Fibroblast of skin of right quadriceps (primary cell): ENCODE measurements at places on chromosomes 16 and 17.

DNA sequence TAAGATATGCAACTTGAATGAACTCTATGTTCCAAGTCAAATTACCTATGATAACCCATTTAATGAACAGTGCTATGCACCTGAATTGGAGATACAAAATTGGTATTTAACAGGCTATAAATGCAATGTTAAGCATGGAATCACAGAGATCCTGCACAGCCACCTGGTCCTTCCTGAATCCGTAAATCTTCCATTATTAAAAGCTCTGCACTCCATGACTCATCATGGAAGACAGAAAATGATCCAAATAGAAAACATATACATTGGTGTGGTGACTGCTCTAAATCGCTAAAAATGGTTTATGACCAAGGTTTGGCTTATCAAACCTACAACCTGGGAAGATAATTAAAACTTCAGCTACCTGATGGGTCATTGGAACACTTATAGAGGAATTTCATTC lies 45.3 kb downstream of the GLG1 start:
- DNase-seq, result no peak

DNA sequence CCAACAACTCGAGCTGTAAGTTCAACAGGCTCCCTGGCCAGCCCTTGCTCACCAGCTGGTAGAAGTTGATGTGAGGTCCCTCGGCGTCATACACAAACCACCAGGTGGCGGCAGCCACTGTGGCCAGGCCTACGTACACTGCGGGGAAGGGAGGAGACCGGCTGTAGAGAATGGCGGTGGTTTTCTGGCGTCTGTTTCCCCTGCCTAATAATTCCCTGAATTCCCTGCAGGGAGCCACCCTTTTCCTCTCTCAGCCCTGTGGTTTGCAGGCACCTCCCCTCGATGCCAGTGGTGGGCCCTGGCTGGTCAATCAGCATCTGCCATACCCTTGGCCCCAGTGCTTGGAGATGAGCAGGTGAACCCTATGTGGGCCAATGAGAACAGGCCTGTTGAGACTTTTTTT lies 18.9 kb upstream of the P2RX1 start:
- peak; percentile 55 for DNase-seq

- DNase-seq, result no peak
Measured at GRCh38 chr16:2088759-2089358, 41.1 kb downstream of the TSC2 start.

GRCh38 chr16:85699628-85700027 lies 10.9 kb upstream of the GINS2 start:
- DNase-seq, result peak; percentile 30

- no peak for DNase-seq
Measured at GRCh38 chr16:3035972-3036725, 595 bp downstream of the BICDL2 start.

GRCh38 chr17:49977463-49978389 lies 8.7 kb downstream of the DLX4 start:
- DNase-seq, result peak; percentile 14

GRCh38 chr16:48608871-48609651 lies 919 bp downstream of the N4BP1 start:
- no peak for DNase-seq

DNA sequence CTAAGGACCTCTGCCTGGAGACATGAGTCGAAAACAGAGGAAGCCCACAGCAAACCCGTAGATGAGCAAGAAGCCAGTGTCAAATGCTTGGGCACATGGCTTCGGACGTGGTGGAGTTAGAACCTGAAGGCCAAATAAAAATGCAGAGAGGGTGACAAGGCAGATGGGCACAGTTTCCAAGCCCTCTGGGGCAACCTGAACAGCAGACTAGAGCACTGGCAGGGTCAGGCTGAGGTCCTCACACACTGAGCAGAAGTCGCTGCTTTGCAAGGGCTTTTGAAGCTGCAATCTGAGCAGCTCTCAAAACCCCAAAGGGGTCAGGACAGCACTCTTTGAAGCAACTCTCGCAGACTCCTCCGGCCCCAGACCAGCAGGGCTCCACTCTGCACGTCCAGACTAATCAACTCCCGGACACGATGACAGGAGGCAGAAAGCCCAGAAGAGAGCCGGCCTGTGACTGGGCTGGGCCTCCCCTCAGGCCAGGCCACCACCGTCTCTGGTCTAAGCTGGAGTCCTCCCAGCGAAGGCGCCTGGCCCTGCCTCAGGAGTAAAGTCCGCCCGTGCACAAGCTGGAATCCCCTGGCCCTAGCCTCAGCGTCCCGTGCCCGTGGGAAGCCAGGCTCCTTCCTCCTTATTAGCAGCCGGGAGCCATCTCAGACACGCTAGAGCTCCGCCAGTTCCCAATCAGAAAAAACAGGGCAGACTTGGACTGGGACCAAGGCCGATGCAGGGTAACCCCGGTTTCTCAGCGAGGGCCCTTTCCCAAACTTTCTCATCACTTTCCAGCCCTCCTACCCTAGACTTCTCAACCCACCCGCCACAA lies 924 bp downstream of the SMARCD2 start:
- DNase-seq, result peak; percentile 28

- DNase-seq, result no peak
Measured at GRCh38 chr17:65523411-65523810, 38.0 kb downstream of the AXIN2 start.

DNA sequence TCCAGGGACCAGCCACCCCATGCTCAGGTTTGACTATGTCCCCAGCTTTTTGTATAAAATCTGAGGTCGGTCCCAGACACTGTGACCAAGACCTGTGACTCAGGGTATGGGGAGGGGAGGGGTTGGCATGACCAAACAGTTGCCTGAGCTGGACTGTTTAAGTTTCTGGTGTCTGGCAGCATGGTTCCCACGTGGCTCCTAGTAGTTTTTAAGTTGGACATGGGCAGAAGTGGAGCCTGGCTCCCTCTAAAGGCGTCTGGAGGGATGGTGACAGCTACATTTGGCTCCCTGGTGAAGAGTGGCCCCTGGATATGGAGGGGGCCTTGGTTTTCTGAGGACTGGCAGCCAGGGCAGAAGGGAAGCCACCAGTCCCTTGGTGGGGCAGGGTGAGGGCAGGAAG lies 7.9 kb downstream of the SMCR8 start:
- DNase-seq, result no peak

DNA sequence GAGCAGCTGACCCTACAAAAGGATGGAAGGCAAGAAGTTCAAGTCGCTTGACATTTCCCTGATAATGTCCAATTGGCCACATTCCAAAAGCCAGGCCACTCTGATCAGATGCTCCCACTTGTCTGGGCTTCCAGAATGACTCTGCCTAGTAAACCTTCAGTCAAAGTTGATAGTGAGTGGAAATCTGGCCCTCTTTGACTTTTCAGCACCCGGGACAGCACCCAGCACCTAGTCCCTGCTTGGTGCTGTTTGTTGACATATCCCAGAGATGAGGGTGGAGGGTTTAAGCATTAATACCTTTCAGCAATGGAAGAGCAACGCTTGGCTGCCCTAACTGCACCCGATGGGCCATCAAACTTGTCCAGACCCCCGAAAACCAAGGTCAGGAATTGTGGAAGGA lies 131.3 kb downstream of the AIPL1 start:
- DNase-seq, result peak; percentile 15

- peak; percentile 82 for DNase-seq
Measured at GRCh38 chr17:10243883-10244844, 45.8 kb upstream of the GAS7 start.

DNA sequence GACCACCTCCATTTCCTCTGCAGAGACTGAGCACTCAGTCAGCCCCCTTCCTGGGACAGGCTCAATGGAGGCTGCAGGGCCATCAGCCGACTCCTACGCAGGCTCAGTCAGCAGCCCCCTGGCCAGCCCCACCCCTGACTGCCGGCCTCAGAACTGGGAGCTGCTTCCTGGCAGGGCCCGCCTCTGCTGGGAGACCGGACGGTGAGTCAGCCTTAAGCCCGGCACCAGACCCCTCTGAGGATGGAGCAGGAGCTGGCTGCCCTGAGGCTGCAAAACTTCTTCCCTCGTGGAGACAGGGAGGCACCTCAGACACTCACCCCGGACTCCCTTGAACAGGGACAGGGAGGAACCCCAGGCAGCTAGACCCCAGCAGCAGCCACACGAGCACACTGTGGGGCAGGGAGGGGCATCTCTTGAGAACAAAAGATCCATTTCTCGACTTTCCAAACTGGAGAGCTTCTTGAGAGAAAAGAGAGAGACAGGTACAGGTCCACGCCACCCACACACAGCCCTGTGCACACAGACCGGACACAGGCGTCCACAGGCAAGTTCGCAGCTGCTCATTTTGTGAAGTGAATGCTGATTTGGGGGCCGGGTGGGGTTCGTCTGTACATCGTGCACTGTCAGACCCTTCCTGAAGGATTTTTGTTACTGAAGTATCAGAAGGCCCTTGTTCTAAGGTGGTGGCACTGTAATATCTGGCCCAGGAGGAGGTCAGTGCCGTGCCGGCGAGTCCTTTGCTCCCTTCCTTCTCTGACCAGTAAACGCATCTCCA lies 1.3 kb upstream of the TUBB3 start:
- peak; percentile 93 for DNase-seq

GRCh38 chr17:82668024-82668630 lies 19.9 kb upstream of the WDR45B start:
- DNase-seq, result no peak

DNA sequence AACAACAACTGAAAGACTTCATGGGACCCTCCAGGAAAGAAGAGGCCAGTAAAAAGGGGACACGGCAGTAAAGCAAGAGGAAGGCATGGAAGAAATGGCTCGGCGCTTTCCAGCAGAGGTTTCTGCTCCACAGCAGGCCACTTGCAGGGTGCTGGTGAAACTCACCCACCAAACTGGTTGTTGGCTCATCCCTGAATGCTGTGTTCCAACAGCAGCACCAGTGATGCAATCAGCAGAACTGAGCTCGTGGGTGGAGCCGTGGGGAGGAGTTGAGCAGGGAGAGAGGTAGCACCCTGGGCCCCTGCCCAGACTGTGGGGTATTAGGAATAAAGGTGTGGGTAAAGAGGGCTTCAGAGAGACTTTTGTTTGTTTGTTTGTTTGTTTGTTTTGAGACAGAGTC lies 62.8 kb upstream of the ADCY9 start:
- DNase-seq, result peak; percentile 14

DNA sequence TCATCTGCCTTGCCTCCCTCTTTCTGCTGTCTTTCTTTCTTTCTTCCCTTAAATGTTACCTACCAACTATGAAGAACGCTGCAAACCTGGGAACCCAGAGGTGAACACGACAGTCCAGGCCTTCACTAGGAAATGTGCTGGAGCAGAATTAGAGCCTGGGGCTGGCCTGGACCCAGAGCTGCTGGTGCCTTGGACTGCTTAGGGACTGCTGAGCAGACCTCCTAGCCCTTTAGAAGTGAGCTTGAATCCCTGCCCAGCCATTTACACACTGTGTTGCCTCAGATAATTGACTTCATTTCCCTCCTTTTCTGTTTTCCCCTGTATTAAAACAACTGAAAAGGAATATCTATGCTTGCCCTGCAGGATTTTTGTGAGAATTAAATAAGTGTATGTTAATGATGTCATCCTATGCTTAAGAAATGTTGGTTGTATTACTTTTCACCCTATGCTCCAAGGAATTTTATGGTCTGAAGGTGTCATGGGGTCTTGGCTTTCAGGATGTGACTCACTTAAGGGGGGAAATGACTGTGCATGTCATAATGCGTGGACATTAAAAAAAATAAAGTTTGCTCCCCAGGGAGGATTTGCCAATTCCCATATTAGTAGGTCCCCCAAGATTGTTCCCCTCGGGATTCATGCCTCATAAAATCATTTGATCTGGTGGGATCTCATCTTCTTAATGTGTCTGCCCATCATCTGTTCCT lies 11.5 kb downstream of the CDH13 start:
- peak; percentile 94 for DNase-seq

DNA sequence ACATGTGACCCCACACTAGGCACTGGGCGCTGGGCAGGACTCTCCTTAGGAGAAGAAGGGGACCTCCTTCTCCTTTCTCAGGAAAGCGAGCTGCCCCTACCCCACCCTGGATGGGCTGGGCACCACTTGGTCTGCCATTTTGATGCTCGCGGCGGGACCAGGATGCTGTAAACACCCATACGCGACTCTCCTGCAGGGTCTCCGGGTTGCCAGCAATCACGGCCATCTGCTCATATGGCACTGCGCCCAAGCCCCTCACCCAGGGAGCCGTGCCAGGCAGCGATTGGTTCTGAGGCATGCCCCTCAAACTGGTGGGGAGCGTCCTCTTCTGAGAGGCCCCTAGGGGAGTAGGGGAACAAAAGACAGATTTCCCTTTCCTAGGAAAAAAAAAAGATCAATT lies 99.0 kb downstream of the C16orf78 start:
- DNase-seq, result no peak

DNA sequence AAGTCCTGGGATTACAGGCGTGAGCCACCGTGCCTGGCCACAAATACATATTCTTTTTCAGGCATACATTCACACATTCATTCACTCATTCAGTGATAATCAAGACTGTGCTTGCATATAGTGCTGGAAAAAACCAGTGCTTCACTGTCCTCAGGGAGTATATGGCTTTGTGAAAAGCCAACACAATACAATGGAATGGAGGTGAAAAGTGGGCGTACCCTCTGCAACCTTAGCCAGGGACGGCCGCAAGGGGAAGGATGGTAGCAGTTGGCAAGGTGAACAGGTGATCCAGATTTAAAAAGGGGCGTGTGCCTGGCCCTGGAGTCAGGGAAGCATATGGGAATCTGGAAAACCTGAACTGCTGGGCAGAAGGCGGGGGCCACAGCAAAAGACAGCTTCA lies 18.1 kb upstream of the GAN start:
- DNase-seq, result no peak

DNA sequence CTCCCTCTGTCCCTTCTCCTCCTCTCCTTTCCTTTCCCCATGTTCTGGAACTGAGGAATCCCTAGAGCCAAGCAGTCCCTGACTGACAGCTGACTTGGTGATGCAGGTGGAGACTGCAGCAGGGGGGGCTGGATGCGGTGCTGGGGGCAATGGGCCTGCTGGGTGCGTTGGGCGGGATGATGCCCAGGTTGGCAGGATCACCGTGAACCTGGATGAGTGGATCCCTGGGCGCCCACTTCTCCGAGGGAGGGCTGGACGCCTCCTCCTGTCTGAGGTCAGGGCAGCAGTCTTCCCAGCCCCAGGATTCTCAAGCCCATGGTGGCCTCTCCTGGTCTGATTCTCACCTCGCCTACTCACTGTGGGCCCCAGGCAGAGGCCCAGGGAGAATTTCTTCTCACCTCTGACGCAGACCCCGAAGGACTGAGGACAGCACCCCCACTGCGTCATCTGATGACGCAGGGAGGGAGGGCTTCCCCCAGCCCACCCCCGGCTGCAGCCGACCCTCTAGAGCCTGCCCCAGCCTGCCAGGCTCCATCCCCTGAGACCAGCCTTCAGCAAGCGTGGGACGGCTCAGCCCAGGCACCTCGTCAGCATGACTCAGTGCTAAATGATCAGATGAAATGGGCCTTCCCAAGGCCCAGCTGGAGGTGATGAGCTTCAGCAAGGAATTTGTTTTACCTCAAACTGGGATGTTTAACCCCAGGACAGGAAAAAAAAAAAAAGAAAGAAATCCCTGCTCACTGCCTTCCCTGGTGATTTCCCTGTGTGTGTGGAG lies 188.0 kb upstream of the TNRC6C start:
- peak; percentile 88 for DNase-seq
